Ammon's horn (tissue), 1 donor: ENCODE measurements at places on chromosomes 5 and 9.
A peak's percentile ranks its signal among the peaks of the same experiment; 100 is the strongest.

- peak; percentile 86 for DNase-seq
Measured at GRCh38 chr5:138138949-138139780, at the start of gene NME5. Gene NME5, minus strand, starts transcription at chr5:138139428. Its CDS starts 648 bp downstream, at chr5:138138780.

DNA sequence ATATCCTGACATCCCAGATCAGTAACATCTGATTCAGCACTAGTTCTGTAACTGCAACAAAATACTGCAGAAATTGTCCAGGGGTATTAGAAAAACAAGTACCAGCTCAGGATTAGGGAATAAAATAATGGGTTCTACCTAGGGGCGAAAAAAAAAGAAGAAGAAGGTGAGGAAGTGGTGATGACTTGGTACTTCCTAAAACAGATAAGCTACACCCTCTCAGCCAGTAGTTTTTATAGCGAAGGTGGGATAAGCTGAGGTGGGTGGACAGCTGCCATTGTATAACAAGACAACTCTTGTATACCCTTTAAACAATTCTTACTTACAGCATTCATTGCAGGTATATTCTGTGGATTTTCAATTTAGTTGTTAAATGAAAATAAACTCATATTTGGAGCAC is 19.1 kb downstream of the RAPGEF6 start:
- DNase-seq = no peak

GRCh38 chr5:157130925-157131324 is 11.7 kb downstream of the MED7 start:
- no peak for DNase-seq

- DNase-seq = peak; percentile 76
Measured at GRCh38 chr9:15277400-15278090, 29.5 kb downstream of the TTC39B start.

- no peak for DNase-seq
Measured at GRCh38 chr9:26786564-26786963, 106.0 kb downstream of the CAAP1 start.

DNA sequence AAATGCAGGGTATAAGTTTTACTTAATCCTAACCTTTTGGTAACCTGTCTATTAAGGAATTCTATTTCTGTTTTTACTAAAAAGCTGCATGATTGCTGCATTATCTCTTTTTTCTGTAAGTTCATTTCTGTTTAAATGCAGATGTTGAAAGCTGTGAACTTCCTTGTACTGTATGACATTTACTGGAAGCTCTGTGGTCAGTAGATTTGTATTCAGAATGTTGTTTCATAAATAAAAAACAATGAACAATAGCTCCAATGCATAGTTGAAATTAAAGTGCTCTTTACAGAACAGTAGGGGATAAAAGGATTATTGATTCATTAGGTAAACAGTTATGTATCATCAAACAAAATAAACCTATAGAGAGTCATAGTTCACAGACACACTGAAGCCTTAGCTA is 46.5 kb upstream of the FKTN start:
- DNase-seq = no peak

DNA sequence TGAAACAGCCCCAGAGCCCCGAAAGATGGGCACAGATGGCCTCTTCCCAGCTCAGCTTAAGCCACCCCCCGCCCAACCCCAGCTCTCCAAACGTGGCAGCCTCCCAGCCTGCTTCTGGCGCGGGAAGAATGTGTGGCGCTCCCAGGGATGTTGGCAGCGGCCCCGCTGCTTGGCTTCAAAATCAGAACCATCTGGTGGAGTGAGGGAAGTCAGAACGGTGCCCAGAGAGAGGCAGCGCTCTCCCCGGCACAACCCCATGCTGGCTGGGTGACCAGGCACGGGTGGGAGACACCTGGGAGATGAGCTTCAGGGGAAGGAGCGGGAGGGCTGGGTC is 72.7 kb upstream of the ORM1 start:
- peak; percentile 91 for DNase-seq

DNA sequence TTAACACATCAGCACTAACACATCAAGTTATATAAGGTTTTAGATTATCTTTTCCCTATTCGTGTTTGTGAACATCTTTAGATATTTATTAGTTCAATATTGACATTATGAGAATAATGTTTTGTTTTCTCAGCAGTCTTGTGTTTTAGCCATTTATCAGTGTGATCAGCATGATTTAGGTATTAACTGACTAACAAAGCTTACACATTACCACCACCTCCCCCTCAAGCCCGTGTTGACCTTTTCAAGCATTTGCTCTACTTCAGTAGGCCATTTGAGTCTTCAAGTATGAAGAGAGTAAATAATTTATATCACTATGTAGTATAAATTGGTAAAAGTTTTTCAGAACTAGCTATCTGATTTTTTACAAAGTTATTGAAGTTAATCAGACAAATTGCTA is 6.9 kb downstream of the PBX3 start:
- no peak for DNase-seq

- no peak for DNase-seq
Measured at GRCh38 chr5:50947906-50948683, 281.7 kb downstream of the PARP8 start.

GRCh38 chr9:28841775-28842174 is 1268.5 kb upstream of the C9orf72 start:
- DNase-seq = no peak

DNA sequence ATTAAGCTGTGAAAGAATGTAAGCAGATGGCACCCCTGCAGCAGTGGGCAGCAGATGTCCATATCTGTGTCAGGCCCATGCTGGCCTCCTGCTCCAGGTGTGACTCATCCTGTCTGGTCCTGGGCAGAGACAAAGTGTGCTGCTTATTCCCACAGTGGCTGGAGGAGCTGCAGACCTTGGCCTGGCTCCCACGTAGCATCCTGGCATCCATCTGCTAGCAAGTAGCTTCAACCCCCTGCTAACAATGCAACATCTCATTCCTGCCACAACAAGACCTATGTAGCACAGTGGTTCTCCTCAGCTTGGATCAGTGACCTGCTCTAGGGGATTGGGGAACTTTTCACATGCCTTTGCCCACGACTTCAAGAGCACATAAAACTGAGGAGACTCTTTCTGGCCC is 126.4 kb upstream of the SLC12A2 start:
- DNase-seq = peak; percentile 50

GRCh38 chr5:136636001-136636400 is 270.7 kb upstream of the TRPC7 start:
- no peak for DNase-seq

GRCh38 chr5:132669966-132670882 is 3.6 kb upstream of the IL4 start:
- DNase-seq = no peak

DNA sequence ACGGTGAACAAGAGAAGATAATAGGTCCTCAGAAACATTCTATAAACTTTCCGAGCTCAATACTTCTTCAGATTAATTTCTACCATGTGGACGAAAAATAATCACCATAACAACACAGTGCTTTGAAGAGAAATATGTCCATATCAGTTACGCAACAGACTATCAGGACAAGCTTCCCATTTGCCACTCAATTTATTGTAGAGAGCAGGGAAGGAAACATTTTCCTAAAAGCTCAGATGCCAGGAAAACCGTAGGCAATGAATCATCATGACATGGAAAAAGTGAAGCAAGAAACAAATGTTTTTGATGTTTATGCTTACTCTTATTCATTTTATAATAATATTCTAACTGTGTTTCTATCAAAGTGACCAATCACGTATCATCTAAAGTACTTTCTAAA is 87.6 kb downstream of the S1PR3 start:
- no peak for DNase-seq

DNA sequence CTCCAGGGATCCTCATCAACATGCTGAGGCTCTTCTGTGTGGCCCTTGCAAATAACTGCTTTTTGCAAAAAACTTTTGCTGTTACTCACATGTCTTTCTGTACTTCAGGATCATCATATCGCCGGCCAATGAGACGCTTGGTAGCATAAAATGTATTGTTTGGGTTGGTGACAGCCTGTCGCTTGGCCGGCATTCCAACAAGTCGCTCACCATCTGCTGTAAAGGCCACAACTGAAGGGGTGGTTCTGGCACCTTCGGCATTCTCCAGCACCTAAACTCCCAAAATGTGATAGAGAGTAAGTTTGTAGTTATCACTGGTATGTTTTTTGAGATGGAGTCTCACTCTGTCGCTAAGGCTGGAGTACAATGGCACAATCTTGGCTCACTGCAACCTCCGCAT is 4.3 kb downstream of the HSPA9 start:
- no peak for DNase-seq
